Posterior cingulate gyrus (tissue), 11 donors: ENCODE measurements at places on chromosomes 2 and 18.

- DNase-seq = no peak
Measured at GRCh38 chr2:55932843-55933242, 9.3 kb upstream of the EFEMP1 start.

GRCh38 chr2:218284106-218284811 is 8.0 kb downstream of the TMBIM1 start:
- DNase-seq = no peak

GRCh38 chr2:185127412-185127811 is 529.1 kb downstream of the ZNF804A start:
- no peak for DNase-seq

- no peak for DNase-seq
Measured at GRCh38 chr2:157067562-157067961, 189.9 kb upstream of the GALNT5 start.

- DNase-seq = no peak
Measured at GRCh38 chr2:60303680-60304079, 249.8 kb downstream of the BCL11A start.

DNA sequence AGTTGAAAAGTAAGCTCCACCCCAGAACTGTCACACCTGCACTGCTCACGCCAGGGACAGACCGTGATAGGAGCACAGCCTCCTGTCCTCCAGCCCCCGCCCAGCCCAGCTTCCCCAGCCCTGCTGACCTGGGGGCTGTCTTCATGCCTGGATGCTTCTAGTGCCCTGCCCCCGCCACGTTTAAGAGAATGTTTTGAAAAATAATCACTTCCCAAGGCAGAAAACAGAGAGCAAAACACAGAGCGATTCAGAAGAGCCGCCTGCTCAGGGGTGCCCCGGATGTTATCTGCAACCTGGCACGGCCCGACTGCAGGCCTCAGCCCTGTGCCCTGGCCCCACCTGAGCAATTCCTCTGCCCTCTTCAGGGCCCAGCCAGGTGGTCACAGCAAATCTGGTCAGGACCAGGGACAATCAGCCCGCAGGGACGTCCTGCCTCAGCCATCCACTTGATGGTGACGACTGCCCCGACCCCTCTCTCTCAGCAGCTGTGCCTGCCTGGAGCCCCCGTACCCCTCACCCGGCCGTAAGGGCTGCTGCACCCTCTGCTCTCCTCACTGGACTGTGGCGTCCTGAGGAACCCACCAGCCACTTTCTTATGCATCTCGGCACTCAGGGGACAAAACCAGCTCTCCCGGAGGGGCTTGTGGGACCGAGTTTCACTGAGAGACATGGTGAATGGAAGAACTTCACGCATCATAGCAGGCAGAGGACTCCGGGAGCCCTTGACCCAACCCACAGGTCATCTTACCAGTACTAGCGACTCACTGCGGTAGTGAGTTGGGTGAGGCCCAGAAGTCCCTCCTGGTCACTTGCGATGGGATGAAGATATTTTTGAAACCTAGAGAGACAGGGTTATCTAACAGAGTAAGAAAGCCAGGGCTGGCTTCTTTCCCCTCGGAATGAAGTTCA is 30.2 kb downstream of the ADI1 start:
- DNase-seq = no peak

GRCh38 chr2:154455866-154456265 is 242.6 kb upstream of the KCNJ3 start:
- DNase-seq = no peak

DNA sequence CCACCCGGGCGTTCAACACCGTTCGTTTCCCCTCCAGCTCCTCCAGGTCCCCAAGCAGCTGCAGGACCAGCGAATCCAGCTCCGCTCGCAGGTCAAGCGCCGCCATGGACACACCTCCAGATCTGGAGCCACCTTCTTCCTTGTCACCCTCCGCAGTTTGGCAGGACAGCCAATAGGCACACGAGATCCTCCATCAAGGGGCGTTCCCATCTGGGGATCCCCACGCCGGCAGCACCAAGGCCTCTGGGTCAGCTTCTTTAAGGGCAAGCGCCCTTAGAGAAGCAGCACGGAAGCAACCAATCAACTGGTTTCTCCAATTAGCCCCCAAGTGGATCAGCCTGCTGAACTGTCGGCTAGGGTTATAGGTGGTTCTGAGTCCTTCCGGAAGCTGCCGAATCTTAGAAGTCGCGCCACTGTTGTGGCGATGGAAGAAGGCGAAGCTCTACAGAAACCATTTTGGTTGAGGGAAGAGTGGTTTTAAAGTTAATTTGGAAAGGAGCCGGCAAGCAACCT is 621 bp upstream of the IMP4 start:
- peak; percentile 77 for DNase-seq

DNA sequence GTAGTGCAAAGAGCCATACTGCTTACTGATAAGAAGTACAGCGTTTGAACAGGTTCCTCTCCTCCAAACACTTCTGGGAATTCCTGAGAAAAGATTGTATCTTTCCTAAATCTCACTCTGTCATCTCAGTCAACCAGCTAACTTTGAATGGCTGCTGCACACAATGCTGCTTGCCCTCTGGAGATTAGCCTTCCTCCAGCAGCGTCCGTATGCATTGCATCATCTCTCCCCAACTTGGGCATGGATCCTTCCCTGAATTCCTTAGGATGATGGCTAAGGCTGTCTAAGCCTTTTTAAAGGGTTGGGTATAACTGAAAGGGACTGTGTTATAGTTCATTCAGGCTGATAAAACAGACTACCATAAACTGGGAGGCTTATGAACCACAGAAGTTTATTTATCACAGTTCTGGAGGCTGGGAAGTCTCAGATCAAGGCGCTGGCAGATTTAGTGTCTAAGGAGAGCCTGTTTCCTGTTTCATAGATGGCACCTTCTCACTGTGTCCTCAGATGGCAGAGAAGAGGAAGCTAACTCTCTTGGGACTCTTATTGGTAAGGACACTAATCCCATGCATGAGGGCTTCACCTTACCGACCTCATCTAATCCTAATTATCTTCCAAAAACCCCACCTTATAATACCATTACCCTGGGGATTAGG is 105.3 kb downstream of the PAX3 start:
- no peak for DNase-seq

DNA sequence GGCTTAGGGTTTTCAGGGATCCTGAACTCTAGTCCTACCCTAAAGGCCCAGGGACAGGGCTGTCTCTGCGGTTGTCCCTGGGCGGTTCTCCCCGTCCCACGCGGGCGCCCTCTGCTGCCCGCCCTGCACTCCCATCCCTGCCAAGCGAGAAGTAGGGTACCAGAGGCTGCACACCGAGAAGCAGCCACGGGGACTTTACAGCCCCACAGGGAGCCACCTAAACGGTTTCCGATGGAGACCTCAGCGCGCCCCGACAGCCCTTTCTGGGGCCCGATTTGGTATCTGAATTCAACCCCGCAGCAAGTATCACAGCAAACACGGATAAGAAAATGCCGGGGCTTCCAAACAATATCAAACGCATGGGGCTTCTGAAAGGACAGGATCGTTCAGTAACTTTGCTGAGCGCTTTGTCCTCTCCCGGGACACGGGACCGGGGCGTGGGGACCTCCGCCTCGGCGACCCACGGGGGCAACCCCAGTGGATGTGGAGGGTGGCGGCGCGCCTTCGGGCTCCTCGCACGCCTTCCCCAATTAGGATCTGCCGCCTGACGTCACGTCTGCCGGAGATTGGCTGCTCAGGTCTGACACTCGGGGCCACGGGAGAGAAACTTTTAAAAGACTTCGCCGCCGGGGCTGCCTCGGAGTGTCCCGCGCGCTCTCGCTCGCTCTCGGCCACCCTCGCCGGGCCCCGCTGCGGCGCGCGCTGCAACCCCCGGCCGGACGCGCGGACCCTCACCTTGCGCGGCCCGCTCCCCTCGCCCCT is at the start of gene LTBP1:
LTBP1 (plus strand) TSS at position 640 of the 762 bp plus-strand sequence. CDS start 372 bp downstream, outside the sequence.
- peak; percentile 56 for DNase-seq

DNA sequence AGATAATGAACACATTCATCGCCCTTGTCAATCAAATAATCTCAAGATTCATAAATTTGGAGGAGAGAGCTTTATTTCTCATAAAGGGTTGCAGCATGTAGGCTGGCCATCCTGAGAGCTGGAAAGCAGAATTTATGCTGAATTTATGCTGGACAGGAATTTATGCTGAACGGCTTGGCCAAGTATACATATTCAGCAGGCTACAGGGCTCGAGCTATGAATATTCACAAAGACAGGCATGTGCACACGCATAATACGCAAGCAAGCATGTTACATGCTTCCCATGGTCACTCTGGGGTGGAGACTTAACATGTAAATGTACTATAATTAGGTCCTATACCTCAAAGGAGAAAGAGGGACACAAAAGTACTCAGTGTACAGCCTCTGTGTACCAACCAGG is 618.8 kb downstream of the METTL4 start:
- no peak for DNase-seq

- no peak for DNase-seq
Measured at GRCh38 chr2:185583058-185583816, 155.4 kb upstream of the FSIP2 start.

DNA sequence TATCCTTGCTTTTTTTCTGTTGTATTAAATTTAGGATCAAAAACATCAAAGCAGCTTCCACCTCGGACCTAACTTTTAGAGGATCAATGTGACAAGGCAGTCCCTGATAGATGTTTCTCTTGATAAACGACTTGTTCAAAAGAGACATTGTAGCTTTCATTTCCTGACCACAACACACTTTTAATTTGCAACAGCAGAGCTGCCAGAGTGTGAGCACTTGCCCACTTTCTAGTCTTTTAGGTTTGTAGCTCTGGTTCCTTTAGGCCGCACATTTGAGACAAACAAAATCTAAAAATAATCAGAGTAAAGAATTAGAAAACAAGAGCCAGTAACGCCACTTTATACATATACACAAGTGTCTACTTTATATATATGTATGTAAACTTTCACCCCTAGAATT is 3.1 kb downstream of the FIGN start:
- no peak for DNase-seq

GRCh38 chr2:149489452-149489851 is 98.1 kb downstream of the MMADHC start:
- DNase-seq = no peak

DNA sequence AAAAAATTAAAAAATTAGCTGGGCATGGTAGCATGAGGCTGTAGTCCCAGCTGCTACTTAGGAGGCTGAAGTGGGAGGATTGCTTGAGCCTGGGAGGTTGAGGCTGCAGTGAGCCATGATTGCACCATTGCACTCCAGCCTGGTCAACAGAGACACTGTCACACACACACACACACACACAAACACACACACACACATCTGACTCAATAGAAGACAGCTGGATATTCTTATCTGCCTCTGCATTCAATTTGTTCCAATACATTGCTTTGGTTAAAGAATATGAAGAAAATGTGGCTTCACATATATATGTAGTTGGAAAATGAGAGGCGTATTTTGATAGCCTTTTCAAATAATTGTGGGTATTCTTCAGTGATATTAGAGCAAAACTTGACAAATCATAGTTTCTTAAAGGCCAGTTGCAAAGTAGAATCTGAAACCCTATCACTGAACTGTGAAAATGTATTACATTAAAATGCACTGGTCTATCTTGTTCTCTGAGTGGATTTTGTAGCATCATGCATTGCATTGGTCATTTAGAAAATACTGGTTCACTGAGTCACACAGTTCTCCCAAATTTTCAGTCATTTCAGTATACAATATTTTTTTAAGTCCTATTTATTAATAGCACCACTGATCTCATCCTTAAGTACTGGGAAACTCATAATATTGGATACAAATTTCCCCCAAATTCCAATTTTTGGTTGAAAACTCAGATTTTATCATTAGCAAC is 140.9 kb downstream of the MCFD2 start:
- DNase-seq = no peak

DNA sequence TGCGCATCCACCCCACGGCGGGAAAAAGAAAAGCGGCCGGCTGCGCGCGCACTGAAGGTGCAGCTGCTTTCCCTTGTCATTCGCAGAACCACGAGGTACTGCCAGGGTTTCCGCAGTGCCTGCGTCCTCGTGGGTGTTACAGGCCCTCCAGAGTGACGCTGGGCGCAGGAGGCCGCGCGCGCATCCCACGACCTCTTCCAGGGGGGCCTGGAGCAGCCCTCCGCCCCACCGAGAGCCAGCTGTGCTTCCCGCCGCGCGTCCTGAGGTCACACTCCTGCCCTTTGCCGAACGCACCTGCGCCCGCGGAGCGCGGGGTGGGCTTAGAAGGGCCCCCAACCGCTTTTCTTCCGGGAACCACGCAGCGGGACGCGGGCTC is 378 bp upstream of the IAH1 start:
- DNase-seq = peak; percentile 79

- DNase-seq = no peak
Measured at GRCh38 chr2:99085421-99085820, 56.1 kb upstream of the C2orf15 start.

GRCh38 chr2:204795156-204795555 is 249.9 kb downstream of the PARD3B start:
- DNase-seq = no peak

DNA sequence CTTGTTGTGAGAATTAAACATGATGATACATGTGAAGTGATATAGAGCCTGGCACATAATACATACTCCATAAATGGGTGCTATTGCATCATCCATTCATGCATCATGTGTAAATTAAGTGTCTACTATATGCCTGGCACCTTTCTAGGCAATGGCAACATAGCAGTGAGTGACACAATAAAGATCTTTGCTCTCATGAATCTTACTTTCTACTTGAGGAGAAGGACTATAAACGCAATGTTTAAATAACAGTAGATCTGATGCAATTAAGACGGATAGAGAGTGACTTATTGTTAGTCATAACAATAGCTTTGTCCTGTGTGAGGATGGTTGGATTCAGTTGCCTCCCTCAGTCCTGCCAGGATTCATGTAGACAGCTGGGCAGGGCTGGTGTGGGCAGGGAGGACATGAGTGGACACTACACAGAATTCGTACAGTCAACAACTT is 88.4 kb upstream of the NPAS2 start:
- DNase-seq = no peak

GRCh38 chr2:156356014-156356754 is 23.7 kb upstream of the NR4A2 start:
- no peak for DNase-seq

DNA sequence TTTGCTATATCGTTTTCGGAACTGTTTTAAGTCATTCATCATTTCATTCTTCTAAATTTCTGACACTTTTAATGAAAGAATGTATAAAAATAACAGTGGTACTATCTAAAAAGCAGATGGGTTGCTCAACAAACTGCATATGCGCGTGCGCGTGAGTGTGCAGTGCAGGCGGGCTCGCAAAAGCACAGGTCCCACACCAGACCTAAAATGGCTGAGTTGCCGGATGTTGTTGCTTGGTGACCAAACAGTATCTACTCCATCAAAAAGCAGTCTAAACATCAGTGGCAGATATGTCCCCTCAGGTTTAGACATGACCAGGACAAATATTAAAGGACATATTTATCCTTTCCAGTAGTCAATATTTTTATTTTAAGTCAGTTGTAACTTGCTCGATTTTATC is 5.1 kb downstream of the NOL4 start:
- peak; percentile 61 for DNase-seq

GRCh38 chr18:74541703-74542555 is 7.6 kb downstream of the CNDP1 start:
- peak; percentile 63 for DNase-seq

DNA sequence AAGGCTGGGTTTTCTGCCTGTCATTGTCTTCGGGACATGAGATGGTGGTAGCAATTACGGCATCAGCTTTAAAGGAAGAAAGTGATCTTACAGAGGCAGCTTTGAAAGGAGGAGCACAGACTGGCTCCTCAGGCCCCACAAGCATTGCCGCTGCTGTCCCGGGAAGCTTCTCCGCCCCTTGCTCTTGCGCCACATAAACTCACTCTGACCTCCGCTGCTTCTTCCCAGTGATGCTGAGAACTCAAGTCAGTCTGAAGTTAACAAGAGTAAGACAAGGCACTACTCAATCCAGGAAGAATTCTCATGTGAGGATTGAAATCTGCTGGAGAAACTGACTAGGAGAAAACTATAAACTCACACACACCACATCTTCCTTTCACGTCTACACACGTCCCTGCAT is 112.4 kb upstream of the RIOK3 start:
- no peak for DNase-seq

GRCh38 chr18:52063923-52064322 is 276.1 kb upstream of the DCC start:
- no peak for DNase-seq
